Skeletal muscle cell (primary cell): ENCODE measurements at places on chromosomes 5 and 9.

- no peak for DNase-seq
These were observed 14.3 kb downstream of the ACSL6 start for GRCh38 chr5:131997026-131997726.

DNA sequence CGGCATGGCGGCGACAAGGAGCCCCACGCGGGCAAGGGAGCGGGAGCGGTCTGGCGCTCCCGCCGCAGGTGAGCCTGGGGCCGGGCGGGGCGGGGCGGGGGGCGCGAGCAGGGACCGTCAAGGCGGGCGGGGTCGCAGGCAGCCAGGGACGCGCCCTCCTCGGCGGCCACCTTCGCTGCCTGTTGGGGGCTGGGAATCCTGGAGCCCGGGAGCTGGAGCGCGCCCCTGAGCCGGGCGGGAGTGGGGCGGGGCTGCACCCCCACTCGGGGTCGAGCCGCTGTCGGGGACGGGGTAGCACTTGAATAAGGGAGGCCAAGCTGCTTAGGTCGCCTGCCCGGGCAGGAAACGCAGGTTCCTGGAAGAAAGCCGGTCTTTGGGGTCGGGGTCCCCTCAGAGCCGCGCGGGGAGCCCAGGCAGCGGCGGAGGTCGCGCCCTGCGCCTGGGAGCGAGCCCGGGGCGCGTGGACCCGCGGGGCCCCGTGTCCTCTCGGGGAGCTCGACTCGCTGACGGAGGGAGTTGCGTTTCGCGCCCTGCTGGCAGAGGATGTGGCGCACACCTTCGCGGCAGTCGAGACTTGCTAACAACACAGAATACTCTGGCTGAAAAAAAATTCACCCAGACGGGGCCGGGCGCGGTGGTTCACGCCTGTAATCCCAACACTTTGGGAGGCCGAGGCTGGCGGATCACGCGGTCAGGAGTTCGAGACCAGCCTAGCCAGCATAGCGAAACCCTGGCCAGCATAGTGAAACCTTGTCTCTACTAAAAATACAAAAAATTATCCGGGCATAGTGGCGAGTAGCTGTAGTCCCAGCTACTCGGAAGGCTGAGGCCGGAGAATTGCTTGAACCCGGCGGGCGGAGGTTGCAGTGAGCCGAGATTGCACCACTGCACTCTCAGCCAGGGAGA is 552 bp downstream of the OTULINL start:
- DNase-seq, result no peak

DNA sequence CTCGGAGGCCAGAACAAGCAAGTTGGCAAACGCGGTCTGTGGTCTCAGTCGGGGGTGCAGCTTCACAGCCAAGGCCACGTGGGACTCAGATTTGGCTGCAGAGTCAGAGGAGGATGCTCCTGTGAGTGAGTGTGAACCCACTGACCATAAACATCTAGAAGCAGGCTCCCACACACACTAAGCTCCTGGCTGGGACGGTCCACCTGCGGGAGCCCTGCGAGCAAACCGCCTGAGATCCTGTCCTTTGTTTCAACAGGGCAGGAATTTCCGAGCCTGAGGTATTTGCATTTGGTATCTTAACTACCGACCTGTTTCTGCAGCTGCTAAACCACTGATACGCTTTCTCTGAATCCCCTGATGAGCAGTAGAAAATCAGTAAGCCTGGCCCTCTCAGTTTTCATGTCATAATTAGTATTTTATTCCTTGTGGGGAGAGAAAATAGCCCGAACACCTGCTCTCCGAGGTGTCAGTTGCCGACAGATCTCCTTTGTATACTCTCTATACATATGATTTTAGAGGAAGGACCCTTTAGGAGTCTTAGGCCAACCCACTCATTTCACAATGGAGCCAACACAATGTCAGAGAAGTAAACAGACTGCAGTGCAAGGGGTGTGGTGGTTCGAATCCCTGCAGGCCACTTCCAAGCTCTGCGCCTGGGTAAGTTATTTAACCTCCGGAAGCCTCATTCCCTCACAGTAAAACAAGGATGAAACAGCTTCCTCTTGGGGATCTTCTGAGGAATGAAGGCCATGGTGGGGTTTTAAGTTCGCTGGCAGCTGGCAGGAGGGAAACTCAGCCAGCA is 40.9 kb upstream of the PWWP2A start:
- DNase-seq, result peak; percentile 31

DNA sequence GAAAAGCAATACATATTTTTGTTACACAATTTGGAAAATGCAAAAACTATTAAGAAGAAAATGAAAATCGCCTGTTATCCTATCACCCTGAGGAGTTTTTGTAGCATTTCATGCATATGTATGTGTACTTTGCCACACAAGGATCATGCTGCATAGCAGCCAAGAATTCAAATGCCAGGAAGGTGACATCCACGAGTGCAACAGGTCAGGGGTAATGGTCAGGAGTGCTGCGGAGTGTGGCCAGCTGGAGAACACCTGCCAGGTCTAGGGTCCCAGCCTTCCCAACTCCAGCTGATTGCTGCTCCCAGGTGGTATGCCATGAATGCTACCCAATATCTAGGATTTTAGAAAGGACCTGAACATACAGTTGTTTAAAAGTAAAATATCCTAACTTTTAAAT is 617.1 kb downstream of the PRELID2 start:
- no peak for DNase-seq

- DNase-seq, result no peak
These were observed 26.8 kb upstream of the ADAMTSL1 start for GRCh38 chr9:18447131-18447530.

DNA sequence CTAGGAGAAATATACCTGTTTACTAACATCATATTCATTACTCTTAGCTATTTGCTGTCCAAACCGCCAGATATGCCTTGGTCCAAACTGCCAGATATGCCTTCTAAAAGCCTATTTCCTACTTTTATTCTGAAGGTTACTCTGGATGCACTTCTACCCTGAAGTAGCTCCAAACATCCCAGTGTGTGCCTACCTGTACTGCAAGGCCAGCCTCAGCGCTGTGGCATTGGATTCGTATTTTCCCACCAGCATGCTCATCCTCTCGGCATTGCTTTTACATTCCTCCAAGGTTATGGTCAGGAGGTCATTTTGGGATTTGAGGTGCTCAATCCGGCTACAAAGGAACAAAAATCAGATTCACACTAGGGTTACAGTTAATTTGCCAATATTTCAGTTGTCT is 94.3 kb downstream of the DCP2 start:
- no peak for DNase-seq

- DNase-seq, result no peak
These were observed 299.1 kb upstream of the EFNA5 start for GRCh38 chr5:107969847-107970246.

DNA sequence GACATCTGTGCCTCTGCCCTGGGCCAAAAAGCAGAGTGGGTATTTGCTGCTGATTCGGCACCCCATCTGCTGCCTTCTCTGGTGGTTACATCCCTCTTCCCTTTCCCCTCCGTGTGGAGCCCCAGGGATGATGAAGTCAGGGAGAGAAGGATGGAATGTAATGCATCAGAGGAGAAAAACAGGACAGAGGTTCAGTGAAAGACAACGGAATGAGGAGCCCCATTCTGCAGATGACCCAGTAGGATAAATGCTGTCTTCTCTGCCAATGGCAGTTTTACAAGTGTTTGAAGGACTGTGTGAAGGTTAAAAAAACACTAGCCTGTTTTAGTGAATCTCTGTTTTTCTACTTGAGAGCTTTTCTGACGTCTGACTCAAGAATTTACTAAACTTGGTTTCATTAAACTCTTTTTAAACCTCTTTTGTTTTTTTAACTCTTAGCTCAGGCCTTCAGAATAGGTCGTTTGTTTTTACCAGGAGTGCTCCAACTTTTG is 86.3 kb downstream of the NLN start:
- no peak for DNase-seq

- no peak for DNase-seq
These were observed 26.8 kb downstream of the PSMB7 start for GRCh38 chr9:124388275-124389048.

DNA sequence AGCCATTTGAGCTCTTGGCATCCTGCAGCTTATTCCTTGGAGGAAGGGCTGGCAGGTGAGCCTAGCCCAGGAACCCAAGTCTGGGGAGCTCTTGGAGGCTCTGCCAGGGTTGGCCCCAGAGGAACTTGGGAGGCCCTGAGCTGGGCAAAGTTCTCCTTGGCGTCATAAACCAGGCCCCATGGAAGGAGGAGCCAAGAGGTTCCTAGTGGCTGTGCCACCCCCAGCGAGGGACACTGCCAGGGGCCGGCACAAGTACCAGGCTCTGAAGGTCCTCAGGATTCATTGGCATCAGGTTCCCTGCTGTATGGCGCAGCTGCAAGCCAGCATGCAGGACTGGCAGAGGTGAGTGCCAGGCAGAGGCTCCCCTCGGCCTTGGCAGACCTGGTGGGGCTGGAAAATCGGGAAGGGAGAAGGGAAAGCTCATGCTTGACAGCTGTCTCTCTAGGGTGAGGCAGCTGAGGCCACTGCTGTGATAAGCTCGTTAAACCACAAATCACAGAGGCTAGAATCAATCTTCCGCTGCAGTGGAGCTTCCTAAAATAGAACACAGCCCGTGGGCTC is 54.6 kb upstream of the SYNPO start:
- no peak for DNase-seq

- DNase-seq, result no peak
These were observed 6.7 kb upstream of the C5orf63 start for GRCh38 chr5:127079994-127080491.

- DNase-seq, result no peak
These were observed 69.3 kb downstream of the SGCD start for GRCh38 chr5:156396063-156396829.
